EL (cell line): ENCODE measurements at places on chromosomes 2 and 18.
A peak's percentile ranks its signal among the peaks of the same experiment; 100 is the strongest.

- DNase-seq, result no peak
These were observed 285.8 kb upstream of the GYPC start for GRCh38 chr2:126370201-126370600.

DNA sequence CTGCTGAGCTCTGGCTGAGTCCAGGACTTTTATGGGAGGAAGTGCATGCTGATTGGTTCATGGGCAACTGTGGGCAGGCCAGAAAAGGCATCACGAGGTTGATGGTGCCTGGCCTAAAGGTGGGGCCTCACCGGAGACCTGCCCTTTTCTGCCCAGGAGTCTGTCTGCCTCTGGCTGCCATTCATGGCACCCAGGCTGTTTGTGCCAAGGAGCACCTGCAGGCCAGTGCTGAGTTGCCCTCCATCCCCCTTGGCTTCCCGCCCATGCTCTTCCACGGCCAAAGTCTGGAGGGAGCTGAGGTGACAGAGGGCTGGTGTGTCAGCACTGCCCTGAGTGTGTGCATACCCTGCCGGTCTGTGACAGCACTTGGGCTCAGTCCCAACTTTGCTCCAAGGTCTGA is 123.2 kb downstream of the PTH2R start:
- no peak for DNase-seq

- peak; percentile 89 for DNase-seq
These were observed 34.3 kb downstream of the LPIN2 start for GRCh38 chr18:2978661-2979106.

- no peak for DNase-seq
These were observed 142.3 kb upstream of the NRP2 start for GRCh38 chr2:205540036-205540435.

DNA sequence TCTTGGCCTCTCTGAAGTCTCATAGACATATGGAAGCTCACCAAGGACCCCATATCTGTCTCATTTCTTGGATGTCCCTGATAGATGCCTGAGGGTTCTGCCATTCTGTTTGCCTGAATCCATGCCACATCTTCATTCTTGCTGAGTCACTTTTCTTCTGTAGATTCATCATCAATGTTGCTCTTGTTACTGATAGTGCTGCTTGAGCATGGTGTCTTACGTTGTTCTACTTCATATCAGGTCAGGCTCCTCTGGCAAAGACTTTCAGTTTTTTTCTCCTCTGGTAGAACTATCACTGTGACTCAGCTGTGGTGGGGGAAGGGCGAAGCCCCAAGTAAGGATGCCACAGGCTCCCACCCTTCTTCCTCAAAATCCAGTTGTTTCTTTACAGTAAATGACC is 885.2 kb downstream of the DCDC2C start:
- DNase-seq, result no peak

DNA sequence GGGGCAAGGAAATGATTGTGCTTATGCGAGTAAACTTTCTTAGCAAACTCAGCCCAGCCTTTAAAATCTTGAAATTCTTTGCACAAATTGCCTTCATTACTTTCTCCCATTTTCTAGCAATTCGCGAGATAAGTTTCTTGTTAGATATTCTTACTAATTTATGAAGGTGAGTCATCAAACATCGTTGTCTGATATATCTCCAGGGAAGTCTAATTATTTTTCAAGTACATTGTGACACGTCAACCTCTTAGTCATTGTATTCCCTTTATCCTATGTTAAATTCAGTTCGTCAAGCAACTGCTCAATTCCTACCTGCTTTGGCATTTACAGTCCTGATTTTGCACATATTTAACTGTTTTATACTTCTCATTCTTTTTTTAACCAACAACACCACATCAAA is 854.5 kb upstream of the CRIM1 start:
- peak; percentile 29 for DNase-seq

DNA sequence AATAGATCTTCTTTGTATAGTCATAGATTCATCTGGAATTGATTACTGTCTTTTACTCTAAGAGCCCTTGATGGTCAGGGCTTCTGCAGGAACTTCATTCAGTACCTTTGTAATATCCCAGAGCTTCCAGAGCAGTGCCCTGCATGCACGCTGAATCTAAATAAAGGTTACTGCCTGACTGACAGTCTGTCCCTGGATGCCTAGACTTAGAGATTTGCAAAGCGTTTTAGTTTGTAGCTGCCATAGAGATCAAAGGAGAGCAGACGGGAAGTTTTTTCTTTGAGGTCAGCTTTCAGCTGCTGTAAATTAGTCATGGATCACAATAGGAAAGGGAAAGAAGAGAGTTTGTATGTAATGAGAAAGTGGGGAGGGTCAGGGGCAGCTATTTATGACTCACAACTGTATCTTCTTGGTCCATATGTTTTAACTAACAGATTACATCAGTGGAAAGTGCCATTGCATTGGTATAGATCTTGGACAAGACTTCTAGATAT is 45.2 kb upstream of the NYAP2 start:
- peak; percentile 92 for DNase-seq

GRCh38 chr2:240095556-240096523 is 40.3 kb downstream of the COPS9 start:
- no peak for DNase-seq

DNA sequence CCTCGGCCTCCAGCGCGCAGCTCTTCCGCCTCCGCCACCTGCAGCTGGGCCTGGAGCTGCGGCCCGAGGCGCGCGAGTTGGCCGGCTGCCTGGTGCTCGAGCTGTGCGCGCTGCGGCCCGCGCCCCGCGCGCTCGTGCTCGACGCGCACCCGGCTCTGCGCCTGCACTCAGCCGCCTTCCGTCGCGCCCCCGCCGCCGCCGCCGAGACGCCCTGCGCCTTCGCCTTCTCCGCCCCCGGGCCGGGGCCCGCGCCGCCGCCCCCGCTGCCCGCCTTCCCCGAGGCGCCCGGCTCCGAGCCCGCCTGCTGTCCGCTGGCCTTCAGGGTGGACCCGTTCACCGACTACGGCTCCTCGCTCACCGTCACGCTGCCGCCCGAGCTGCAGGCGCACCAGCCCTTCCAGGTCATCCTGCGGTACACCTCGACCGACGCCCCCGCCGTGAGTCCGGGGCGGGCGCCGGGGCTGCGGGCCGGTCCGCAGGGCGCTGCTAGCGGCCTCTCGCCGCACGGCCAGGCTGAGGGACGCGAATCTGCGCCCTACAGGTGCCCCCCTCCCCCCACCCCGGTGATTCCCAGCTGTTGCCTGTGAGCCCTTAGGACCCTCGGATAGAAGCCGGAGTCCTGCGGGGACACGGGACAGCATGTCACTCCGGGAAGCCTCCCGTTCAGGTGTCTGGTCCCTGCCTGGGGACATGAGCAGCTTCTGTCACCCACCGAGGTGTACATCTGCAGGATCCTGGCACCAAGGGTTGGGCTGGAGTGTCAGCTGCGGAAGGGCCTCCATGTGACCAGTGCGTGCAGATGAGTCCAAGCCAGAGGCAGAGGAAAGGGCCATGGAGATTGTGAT is 616 bp downstream of the RNPEPL1 start:
- DNase-seq, result peak; percentile 57

DNA sequence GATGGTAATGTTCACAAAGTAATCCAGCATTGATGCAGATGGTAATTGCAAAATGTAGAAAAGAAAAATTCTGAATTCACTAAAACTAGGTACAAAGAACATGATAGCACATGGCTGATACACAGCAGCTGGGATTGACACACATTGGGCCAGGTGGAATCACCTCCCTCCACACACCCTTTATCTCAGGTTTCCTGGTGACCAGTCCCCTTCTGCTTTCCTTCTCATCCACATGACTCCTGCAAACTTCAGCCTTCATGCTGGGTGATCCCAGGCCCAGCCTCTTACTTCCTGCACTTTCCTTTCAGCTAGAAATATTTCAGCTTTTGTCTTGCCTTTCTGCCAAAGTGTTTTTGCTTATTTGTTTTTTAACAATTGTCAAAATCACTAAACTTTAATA is 246.9 kb downstream of the LNPK start:
- no peak for DNase-seq

GRCh38 chr2:121886059-121886458 is 130.6 kb downstream of the TSN start:
- no peak for DNase-seq

DNA sequence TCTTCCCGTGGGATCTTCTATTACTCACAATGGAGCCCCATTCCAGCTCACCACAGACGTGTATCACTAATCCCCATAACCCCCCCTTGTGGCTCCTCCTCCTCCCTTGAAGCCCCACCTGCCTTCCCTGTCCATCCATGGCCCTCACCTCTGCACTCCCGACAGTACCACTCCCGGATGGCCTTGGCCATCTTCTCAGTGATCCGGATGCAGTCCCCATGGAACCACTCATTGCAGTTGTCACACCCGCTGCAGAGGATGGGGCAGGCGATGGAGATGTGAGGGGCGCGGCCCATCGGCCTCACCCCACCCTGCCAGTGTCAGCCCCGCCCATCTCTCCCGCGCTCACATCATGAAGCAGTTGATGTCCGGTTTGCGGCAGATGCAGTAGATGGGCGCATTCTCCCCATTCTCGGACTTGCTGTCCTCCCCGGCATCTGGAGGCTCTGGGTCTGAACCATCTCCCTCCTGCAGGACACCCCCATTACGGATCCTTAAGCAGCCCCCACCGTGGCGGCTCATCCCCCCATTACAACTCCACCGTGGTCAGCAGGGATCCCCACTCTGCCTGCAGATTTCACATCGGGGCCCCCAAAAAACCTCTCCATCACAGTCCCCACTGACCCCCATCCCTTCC is 983 bp downstream of the CXXC1 start:
- peak; percentile 67 for DNase-seq

GRCh38 chr18:50814395-50814794 is 5.4 kb downstream of the MRO start:
- no peak for DNase-seq

GRCh38 chr2:39422700-39423099 is 14.4 kb downstream of the MAP4K3 start:
- no peak for DNase-seq

DNA sequence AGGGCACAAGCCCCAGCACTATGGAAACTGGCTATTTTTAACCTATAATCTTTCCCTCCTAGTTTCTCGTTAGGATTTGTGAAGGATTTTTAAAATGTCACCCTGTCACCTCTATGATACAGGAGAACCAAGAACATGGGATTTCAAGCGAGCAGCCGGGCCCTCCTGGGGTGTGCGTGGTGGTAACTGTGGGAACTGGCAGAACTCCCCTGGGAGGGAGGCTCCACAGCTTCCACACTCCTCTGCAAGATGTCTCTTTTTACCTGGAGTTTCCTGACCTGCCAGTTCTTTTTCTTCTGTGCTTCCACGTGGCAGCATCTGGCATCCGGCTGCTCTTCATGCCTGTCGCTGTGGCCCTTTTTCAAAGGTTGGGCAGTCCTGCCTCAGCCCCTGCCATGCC is 386.3 kb upstream of the MYT1L start:
- no peak for DNase-seq
